ENCODE measurements at places on chromosomes 4 and X.

DNA sequence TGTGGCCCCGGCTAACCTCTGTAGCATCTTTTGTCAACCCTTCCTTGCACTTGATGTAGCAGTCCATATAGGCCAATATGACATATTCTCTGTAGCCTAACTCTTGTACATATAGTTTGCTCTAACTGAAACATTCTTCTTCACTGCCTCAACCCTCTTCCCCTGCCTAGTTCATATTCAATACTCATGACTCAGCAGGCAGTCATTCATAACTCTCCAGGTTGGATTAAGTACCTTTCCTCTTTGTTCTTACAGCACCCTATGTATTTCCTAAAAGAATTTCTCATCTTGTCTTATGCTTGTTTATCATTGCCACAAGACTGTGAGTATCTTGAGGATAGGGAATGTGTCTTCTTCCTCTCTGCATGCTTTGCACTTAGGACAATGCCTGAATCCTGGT lies 76.9 kb downstream of the TMLHE start:
- peak; percentile 2 for DNase-seq

DNA sequence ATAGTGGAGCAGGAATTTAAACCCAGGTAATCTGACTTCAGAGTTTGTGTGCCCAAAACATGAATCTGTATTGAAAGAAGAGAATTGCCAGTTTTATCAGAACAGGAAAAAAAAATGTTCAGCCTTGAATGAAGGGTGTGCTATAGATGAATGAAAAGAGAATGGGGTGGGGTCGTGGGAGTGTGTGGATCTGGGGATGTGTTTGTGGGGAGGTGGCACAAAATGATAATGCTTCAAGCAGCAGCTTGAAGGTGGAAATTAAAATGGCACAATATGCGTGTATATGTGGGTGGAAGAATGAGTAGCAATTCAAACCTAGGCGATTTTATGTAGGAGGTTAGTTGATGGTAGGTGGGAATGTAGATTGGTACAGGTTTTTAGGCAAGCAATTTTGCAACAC lies 122.2 kb downstream of the IL1RAPL1 start:
- DNase-seq: no peak

- peak; percentile 63 for DNase-seq
Observed at GRCh38 chr4:55386073-55386472, 9.7 kb upstream of the TMEM165 start.

DNA sequence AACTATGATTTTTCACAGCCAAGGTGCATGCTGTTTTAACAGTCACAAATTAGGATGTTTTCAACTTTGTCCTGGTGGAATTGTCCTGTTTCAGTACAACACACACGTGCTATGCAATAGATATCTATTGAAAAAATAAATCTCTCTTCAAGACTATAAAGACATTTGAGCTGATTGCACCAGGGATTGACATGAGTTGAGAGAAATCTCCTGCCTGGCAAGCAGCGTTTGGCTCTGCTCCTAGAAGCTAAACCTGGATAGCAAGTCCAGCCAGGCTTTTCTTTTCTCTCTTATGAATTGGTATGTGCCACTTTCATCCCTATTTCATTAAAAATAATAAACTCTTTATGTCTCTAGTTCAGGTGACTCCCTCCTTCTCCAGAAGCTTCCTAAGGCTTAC lies 16.6 kb upstream of the NPNT start:
- no peak for DNase-seq

- DNase-seq: peak; percentile 31
Observed at GRCh38 chr4:88335092-88335665, 43.5 kb upstream of the HERC6 start.

- DNase-seq: no peak
Observed at GRCh38 chrX:67717571-67717970, 173.8 kb downstream of the AR start.

DNA sequence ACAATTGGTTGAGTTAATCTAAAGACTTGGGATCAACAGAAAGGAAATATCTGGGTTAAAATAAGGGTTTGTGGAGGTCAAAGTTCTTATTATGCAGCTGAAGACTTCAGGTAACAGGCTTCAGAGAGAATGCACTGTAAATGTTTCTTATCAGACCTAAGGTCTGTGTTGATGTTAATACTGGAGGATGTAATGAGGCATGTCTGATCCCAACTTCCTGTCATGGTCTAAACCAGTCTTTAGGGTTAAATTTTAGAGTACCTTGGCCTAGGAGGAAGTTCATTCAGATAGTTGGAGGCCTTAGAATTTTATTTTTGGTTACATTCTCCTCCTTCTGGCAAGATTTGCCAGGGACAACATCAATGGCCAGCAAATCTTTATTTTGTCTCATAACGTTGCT lies 72.1 kb upstream of the GC start:
- DNase-seq: no peak

DNA sequence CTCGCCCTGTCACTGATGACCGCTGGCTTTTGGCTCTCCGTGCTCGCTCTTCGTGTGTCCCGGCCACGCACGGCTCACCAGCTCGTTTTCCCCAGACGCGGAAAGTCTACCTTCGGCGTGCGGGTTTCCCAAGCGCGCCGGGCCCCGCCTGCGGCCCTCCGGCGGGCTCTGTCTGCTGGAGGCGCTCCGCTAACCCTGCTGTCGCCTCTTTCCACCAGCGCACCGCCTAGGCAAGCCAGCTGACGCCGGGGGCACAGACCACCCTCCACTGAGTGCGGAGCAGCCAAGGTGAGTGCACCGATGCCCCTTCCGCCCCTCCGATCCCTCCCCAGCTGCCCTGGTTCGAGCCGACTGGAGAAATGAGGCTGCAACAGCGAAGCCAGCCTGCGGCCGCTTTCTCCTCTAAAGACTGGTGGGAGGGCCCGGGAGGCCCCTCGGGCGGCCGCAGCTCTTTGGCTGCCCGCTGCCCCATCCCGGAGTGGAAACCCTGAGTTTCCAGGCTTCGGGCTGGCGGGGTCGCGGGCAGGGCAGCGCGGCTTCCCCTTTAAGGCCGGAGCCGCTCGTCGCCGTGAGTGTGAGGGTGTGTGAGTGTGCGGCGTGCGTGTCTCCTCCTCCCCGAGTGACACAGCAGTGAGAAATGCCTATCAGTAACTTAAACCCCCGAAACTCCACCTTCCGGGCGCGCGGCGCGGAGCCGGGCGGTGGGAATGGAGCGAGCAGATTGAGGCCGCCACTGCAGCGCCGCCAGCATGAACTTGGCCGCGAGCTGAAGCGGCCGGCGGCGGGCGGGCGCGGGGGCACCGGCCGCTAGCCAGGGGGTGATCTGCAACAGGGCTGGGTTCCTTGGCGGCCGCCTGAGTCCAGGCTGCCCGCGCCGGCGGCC lies at the start of gene MAMLD1:
Gene MAMLD1, plus strand, starts transcription at position 719 of the 883 bp plus-strand sequence. CDS start 82,200 bp downstream, outside the sequence.
- DNase-seq: peak; percentile 72

DNA sequence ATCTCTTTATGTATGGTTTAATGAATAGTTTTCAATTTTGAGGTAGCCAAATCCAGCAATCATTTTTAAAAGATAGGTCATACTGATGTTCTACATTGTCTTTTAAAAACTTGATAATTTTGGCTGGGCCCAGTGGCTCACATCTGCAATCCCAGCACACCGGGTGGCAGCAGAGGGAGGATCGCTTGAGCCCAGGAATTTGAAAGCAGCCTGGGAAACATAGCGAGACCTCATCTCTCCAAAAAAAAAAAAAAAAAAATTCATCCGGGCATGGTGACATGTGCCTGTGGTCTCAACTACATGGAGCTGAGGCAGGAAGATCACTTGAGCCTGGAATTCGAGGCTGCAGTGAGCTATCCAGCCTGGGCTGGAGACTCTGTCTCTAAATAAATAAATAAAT lies 419.8 kb downstream of the GALNTL6 start:
- no peak for DNase-seq

GRCh38 chr4:16676230-16676770 lies 222.1 kb downstream of the LDB2 start:
- DNase-seq: no peak

- DNase-seq: peak; percentile 62
Observed at GRCh38 chr4:73679836-73680235, 59.6 kb upstream of the RASSF6 start.

GRCh38 chr4:141248029-141248428 lies 27.3 kb downstream of the ZNF330 start:
- DNase-seq: peak; percentile 94

DNA sequence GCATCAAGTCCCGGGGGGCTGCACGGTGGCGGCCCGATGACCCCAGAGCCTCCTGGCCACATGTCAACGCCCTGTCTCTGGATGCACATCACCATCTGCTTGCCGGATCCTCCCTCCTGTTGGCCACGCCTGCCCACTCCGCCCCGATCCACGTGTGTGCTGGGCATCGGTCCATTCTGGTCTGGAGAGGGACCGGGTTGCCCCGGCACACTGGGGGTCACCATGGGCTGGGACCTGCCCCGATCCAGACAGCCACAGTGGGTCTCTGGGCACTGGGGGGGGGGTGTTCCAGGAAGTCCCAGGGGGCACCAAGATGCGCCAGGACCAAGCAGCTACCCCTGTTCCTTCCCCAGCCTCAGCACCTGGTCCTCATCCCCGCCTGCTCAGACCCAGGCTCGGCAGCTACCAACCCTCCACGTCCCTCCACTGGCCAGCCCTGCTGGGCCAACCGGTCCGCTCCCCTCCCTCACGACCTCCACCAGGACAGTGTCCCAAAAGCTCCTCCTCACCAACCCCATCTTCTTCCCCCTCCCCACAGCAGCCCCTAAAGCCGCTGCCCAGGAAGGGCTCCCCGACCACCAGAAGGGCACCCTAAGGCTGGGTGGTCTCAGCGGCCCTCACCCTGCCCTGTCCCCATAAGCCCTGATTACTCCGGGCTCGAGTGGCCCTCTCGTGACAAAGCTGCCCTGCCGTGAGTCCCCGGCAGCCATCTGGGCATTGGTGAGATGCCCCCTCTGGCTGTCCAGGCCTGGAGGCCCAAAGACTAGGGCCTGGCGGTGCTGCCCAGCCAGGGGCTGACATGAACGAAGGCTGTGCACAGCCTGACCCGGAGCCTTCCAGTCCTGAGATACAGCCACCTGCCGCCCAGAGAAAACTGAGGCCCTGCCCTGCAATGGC lies 4.6 kb downstream of the CTBP1 start:
- no peak for DNase-seq

- peak; percentile 73 for DNase-seq
Observed at GRCh38 chr4:138310498-138310897, 68.3 kb upstream of the SLC7A11 start.

- no peak for DNase-seq
Observed at GRCh38 chrX:78754917-78755316, 7.4 kb downstream of the LPAR4 start.
